Fibroblast of skin of abdomen (primary cell): ENCODE measurements at places on chromosomes 7 and 10.
A peak's percentile ranks its signal among the peaks of the same experiment; 100 is the strongest.

DNA sequence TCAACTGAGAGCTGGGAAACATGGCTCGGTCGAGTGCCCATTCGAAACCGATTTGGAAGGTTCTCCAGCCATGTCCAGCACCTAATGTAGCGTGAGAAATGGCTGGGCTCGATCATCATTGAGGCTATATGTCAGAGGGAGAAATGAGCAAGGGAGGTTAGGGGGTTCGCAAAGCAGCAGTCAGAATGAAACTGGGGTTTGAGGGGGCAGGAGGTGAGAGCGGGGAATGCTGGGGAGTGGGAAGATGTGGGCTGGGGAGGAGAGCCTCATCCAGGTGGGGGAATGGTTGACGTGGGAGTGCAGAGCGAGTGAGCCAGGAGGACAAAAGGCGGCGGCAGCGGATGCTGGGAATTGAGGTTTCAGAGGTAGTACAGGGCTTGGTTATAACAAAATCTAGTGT lies 34.8 kb upstream of the GALNTL5 start:
- no peak for DNase-seq

DNA sequence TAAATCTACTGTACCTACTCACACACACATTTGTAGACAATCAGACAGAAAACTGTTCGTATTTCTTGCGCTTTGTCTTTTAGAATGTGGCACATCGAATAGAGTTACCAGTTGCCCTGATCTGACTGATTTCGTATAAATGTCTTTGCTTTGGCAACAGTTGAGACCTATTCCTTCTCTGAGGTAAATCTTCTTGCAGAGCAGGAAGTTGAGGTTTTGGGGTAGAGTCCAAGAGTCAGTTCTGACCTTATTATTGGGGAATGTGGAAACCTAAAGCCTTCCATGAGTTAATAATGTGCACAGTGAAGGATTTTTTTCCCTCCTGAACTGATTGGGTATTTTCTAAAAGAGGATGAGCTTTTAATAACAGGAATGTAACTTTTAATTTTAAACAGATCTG lies 135.3 kb downstream of the KIAA1217 start:
- peak; percentile 100 for DNase-seq

GRCh38 chr10:122894261-122894944 lies 15.0 kb upstream of the FAM24B start:
- no peak for DNase-seq

DNA sequence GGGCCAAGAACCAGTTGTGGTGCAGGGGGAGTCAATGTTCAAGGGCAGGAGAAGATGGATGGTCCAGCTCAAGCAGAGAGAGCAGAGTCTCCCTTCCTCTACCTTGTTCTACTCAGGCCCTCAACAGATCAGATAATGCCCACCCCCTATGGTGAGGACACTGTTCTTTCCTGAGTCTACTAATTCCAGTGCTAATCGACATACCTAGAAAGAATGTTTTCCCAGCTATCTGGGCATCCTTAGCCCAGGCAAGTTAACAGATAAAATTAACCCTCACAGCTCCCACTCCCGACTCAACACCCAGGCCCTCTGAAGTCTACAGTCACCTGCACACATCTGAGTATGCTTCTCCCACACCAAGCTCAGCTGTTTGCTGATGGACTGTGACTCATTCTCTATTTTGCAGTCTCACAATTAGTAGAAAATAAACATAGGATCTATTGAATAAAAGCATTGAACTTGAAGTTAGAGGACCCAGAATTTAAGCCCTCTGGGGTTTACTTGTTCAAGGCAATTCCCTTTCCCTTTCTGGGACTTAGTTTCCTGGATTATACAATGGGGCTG lies 17.1 kb downstream of the COL13A1 start:
- DNase-seq, result no peak

GRCh38 chr7:9822458-9823290 lies 1151.0 kb upstream of the PHF14 start:
- DNase-seq, result no peak

DNA sequence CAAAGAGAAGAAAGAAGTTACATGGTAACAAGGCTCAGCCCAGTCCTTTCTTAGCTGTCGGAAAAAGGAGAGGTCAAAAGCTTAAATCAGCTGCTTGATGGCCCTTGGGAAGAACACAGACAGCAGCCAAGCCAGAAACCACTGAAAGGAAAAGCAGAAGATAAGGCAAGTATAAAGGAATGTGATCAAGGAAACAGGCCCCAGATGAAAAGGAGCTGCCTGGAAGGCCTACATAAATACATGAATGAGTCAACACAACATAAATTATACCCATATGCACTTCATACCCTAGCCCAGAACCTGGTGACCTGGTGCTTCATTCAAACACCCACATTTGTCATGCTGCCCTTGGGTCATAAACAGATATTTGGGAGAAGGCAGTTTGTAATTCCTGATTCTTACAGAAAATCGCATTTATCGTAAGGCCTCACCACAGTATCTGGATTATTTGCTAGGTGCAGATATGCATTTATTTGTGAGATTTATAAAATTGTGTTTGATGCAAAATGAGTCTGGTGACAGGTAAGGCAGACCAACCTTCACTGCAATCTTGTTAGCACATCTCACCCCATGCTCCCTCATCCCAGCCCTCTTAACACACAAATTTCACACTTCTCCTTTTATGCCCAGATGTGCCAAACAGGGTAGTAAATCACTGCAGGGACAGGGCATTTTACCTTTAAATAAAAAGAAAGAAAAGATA lies 94.9 kb upstream of the KCNIP2 start:
- DNase-seq, result peak; percentile 87

DNA sequence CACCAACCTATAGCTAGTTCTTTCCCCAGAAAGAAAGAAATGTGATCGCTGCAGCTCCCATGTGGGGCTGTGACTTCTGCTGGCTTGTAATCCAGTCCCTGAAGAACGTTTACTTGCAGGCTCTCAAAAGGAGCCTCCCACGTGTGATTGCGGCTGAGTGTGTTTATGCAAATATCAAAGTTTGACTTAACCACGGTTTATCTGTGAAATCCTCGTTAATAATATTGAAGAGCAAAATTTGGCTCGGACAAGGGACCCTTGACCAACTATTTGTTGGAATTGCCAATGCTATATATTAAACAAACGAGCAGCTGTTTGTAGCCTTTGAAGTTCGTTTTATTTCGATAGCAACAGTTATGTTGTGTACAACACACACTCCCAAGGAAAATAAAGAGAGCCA lies 470.1 kb upstream of the NRP1 start:
- no peak for DNase-seq

- DNase-seq, result peak; percentile 52
These were observed 8.3 kb downstream of the MDFIC start for GRCh38 chr7:114930107-114930661.

- peak; percentile 33 for DNase-seq
These were observed 53.5 kb upstream of the AGBL3 start for GRCh38 chr7:134932707-134933370.

DNA sequence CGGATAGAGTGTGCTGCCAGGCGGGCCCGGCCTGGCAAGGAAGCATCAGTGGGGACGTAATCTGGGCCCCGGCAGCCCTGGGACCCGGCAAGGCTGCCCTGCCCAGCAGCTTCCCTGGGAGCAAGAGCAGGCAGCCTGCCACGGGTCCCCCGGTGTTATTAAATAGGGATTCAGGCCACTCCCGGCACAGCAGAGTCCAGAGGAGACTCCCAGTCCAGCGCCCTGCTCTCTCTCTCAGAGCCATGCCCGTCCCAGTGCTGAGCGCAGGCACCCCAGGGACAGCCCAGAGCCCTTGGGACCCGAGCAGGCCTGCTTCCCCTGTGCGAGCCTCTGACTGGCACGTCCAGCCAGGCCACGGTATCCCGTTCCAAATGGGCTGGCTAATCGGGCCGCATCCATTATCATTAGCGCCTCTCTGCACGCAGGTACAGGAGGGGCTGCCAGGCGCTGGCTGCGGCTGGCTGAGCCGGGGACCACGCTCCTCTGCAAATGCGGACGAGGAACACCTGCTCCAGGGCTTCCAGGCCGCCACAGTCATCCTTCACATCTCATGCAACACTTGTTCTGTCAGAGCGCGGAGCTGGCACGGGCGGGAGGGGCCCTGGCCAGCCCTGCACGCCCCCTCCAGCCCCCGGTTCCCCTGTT lies 344.2 kb upstream of the MKI67 start:
- no peak for DNase-seq

DNA sequence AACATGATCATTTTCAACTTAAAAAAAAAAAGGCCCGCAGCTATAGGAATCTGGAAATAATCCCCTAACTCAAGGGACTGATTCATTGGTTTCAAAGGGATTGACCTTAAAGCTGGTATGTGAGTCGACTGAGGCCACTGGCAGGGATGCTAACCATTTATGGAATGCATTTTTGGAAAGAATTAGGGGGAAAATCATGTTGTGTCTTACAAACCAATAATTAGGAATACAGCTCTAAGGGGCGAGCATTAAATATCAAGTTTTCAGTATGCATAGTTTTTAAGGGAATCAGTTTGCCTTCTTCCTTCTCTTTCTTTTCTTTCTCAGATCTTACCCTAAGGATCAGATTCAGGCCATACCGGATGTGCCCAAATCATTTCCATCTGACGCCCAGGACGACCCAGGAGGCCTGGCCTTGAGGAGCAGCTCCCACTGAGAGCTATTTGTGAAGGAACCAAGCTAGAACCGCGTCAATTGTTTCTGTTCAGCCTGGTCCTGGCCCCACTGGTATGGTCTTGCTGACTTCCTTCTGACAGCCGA lies 48.7 kb downstream of the BPGM start:
- DNase-seq, result peak; percentile 94

- no peak for DNase-seq
These were observed 555.0 kb downstream of the TNS3 start for GRCh38 chr7:47026780-47027361.

- DNase-seq, result peak; percentile 51
These were observed 105.7 kb downstream of the HOXA1 start for GRCh38 chr7:26989897-26990670.

DNA sequence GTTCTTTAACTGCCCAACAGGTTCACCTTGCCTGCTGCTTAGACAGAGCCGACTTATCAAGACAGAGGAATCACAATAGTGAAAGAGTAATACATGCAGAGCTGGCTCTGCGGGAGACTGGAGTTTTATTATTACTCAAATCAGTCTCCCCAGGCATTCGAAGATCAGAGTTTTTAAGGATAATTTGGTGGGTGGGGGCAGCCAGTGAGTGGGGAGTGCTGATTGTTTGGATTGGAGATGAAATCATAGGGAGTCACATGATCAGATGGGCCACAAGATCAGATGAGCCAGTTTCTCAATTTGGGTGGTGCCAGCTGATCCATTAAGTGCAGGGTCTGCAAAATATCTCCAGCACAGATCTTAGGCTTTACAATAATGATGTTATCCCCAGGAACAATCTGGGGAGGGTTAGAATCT lies 131.3 kb downstream of the AKR1D1 start:
- DNase-seq, result no peak

- DNase-seq, result no peak
These were observed 121.5 kb downstream of the CRPPA start for GRCh38 chr7:16299853-16300252.

- DNase-seq, result no peak
These were observed 74.8 kb downstream of the CDK13 start for GRCh38 chr7:40024841-40025240.

- DNase-seq, result peak; percentile 70
These were observed 128.4 kb downstream of the ABCA13 start for GRCh38 chr7:48299580-48300169.

GRCh38 chr7:882336-883035 lies 6.1 kb downstream of the GET4 start:
- no peak for DNase-seq

- no peak for DNase-seq
These were observed 200.2 kb downstream of the WDR37 start for GRCh38 chr10:1256432-1256725.

- DNase-seq, result no peak
These were observed 140.5 kb upstream of the AKR1E2 start for GRCh38 chr10:4685491-4685890.

DNA sequence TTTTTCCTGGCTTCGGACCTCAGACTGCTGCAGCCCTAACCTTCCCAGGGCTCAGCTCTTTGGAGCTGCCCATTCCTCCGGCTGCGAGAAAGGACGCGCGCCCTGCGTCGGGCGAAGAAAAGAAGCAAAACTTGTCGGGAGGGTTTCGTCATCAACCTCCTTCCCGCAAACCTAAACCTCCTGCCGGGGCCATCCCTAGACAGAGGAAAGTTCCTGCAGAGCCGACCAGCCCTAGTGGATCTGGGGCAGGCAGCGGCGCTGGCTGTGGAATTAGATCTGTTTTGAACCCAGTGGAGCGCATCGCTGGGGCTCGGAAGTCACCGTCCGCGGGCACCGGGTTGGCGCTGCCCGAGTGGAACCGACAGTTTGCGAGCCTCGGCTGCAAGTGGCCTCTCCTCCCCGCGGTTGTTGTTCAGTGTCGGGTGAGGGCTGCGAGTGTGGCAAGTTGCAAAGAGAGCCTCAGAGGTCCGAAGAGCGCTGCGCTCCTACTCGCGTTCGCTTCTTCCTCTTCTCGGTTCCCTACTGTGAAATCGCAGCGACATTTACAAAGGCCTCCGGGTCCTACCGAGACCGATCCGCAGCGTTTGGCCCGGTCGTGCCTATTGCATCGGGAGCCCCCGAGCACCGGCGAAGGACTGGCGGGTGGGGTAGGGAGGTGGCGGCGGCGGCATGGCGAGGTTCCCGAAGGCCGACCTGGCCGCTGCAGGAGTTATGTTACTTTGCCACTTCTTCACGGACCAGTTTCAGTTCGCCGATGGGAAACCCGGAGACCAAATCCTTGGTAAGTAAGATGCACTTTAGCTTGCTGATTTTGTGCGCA lies at the start of gene PLXDC2:
Gene PLXDC2, plus strand, starts transcription at position 22 of the 820 bp plus-strand sequence.
- DNase-seq, result no peak

- DNase-seq, result no peak
These were observed 73.7 kb downstream of the PPP1R3C start for GRCh38 chr10:91559169-91559568.

DNA sequence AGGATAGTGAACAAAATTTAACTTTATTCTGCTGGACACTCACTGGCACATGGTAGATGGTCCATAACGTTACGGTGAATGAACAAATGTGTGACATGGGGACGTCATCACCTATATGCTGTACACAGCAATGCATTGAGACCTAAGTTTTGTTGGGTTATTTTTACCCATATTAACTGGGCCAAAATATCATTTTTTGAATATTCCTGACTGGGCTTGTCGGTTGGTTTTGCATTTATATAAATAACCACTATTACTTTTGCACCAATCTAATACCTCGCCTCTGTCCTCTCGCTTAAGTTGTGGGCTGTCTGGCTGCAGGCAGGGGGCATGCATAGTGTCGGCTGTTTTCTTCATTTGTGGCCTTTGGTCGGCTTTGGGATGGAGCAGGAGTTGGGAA lies 161.7 kb downstream of the USP6NL start:
- no peak for DNase-seq
